Stimulated activated CD4-positive, alpha-beta T cell treated with anti-CD3 and anti-CD28 coated beads, TNF-alpha, amount 100 ng/mL, for 4 hours (primary cell): ENCODE measurements at places on chromosomes 11 and 22.

GRCh38 chr22:20469110-20469868 is 26.3 kb downstream of the KLHL22 start:
- DNase-seq, result no peak

- DNase-seq, result no peak
Observed at GRCh38 chr11:57288771-57289579, 35.8 kb downstream of the TNKS1BP1 start.

GRCh38 chr22:23762842-23763578 is at the start of gene C22orf15:
TSS of gene C22orf15 (plus strand) at chr22:23762990. CDS start at chr22:23763307, 317 bp downstream.
- no peak for DNase-seq

GRCh38 chr11:83574519-83574918 is 288.4 kb upstream of the CCDC90B start:
- no peak for DNase-seq

GRCh38 chr22:23779731-23780130 is 7.0 kb upstream of the SMARCB1 start:
- no peak for DNase-seq

- DNase-seq, result no peak
Observed at GRCh38 chr11:1064167-1064566, 10.5 kb upstream of the MUC2 start.

- DNase-seq, result no peak
Observed at GRCh38 chr11:31818874-31819331, 7.8 kb upstream of the PAX6 start.

DNA sequence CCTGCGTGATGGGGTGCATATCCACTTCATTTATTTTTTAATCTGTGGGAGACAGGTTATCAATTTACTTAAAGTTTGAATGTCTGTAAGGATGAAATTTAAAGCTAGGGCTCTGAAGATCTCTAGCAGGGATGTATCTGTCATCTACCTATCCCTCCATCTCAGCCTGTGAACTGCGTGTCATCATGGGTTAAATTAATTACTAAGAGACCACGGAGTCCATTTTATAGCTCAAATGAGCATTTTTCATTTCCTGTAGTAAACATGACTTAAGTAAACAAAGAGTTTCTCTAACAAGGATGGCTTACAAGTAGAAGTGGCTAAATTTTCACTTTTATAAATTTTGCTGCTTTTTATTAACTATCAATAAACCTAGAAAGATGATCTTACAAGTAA is 2.9 kb upstream of the GLB1L3 start:
- DNase-seq, result no peak

GRCh38 chr11:109894242-109894641 is 198.9 kb upstream of the ZC3H12C start:
- DNase-seq, result no peak

GRCh38 chr11:27373856-27374602 is 11.0 kb upstream of the CCDC34 start:
- DNase-seq, result no peak

- DNase-seq, result no peak
Observed at GRCh38 chr11:45225961-45226871, 59.9 kb downstream of the SYT13 start.

GRCh38 chr22:50473088-50473487 is 1.7 kb downstream of the SBF1 start:
- no peak for DNase-seq

DNA sequence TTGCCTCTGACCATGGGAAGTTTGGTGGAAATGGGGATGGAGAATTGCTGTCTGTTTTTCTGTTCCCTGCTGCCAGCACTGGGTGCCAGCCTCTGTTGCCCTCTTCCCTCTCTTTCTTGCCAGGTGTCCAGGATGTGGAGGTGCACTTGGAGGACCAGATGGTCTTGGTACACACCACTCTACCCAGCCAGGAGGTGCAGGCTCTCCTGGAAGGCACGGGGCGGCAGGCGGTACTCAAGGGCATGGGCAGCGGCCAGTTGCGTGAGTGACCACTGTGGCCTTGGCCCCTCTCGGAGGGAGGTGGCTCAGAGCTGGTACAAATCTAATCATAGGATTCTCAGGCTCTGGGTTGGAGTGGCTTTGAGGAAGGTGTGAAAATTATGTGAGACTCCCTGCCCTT is 6.0 kb downstream of the CCS start:
- DNase-seq, result no peak

- DNase-seq, result no peak
Observed at GRCh38 chr11:58628446-58628845, 6.0 kb downstream of the CNTF start.

DNA sequence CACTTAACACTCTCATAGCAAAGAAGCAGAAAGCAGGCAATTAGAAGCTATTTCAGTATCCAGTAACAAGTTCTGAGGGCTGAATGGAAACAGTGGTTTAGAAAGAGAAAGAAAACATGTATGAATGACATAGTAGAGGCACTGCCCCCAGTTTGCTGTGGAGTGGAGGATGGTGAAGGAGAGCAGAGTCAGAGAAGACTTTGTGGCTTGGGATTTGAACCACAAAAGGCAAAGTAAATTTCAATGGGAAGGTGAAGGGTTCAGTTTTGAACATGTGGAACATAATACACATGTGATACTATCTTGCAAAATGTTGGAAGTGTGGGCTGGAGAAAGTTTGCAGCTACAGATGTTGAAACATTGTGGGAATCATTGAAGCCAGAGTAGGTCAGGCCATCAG is 81.4 kb downstream of the SNX19 start:
- no peak for DNase-seq

- no peak for DNase-seq
Observed at GRCh38 chr11:95337972-95338429, 107.0 kb upstream of the SESN3 start.

- no peak for DNase-seq
Observed at GRCh38 chr11:94639901-94640721, 72.9 kb downstream of the PIWIL4 start.

DNA sequence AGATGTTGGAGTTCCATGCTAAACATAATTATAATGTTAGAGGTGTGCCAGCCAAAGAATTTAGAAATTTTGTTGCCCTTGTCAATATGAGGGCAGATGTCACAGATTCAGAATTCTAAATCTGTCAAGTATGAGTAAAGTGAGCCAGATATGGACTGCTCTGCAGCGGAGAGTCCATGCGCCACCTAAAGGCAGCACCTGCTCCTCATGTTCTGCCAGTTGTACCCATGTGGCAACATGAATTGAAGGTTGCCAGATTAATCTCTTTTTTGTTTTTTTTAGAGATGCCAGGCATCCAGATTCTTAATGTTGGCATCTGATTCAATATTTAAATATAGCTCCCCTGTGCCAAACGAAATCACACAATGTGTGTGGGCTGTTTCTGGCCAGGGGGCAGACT is 678.6 kb upstream of the ANO5 start:
- no peak for DNase-seq

DNA sequence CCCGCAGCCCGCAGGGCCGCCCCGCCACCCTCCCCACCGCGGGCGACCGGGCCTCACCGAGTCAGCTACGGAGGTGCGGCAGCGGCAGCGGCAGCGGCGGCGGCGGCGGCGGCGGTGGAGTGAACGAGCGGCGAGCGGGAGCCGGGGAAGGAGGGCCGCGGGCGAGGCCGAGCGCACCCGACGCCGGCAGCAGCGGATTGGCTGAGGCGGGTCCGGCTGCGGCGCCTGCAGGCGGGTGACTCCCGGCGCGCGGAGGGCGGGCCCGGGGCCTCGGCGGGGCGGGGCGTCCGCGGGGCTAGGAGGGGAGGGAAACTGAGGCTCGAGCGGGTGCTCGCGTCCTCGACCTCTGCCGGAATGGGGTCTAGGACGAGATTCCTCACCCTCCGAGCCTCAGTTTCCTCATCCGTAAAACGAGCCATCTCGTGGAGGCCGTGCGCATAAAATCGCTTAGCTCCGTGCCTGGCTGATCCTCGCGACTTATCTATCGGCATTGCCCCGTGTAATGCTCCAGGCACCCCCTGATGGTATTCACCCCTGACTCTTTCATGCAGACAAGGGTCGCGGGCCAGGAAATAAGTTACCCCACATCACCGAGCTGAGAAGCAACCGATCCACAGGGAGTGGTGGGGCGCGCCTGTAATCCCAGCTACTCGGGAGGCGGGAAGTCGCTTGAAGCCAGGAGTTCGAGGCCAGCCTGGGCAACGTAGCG is at the start of gene CPT1A:
TSS of gene CPT1A (minus strand) at position 199 of the 709 bp plus-strand sequence. CDS start 26,442 bp downstream, outside the sequence.
- DNase-seq, result no peak

DNA sequence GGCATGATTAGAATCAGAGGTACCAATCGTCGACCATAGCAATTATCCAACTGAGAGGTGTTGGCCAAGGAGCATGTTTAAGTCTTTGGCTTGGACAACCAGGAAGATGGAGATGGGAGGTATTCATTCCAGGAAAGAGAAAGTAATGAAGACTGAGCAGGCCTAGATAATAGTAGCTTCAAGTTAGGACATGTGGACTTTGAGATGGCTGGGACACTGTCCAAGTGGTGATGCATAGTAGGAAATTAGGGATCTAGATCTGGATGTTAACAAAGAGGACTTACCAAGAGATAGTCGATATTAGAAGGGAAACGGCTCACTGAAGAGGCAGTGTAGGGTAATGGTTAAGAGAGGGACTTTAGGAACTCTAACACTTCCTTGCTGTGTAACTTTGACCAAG is 266.7 kb downstream of the FAM76B start:
- DNase-seq, result no peak

- DNase-seq, result no peak
Observed at GRCh38 chr11:104573441-104573990, 324.7 kb downstream of the CASP12 start.

- DNase-seq, result peak; percentile 55
Observed at GRCh38 chr11:118488480-118489109, 38.7 kb upstream of the TTC36 start.
